ENCODE measurements at places on chromosomes 7 and 10.
A peak's percentile ranks its signal among the peaks of the same experiment; 100 is the strongest.

- no peaks in the 10 kb centered on the region for H3K27me3 ChIP-seq
- H3K27ac ChIP-seq, result no peak overlapping the region
- H3K4me1 ChIP-seq, result no peaks in the 10 kb centered on the region
- DNase-seq, result no peak
- H3K4me3 ChIP-seq, result no peak overlapping the region
Observed at GRCh38 chr7:156754201-156754600, 113.6 kb downstream of the RNF32 start.

DNA sequence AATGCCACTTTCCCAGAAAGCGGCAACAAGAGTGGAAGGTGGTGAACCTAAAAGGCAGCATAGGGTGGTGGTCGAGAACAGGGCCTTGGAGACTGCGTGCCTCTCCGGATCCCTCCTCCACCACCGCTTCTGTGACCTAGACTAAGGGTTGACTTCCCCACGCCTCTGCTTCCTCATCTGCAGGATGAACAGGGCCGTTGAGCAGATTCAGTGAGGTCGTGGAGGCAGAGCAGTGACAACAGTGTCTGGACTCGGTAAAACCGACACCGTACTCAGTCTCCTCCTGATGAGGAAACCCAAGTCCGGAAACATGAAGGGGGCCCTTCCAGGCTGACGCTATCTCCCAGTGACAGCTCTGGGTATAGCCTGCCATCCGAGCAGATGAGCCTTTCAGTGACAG, 162.6 kb downstream of the CELF2 start:
- peaks cover 38% of the 10 kb centered on the region for H3K4me1 ChIP-seq
- H3K27ac ChIP-seq, result no peak overlapping the region
- H3K27me3 ChIP-seq, result no peaks in the 10 kb centered on the region
- H3K4me3 ChIP-seq, result peak overlapping the region; percentile 5
- no peak for DNase-seq
- H3K36me3 ChIP-seq, result no peaks in the 10 kb centered on the region

- no peak overlapping the region for H3K4me3 ChIP-seq
- no peak for DNase-seq
- no peaks in the 10 kb centered on the region for H3K36me3 ChIP-seq
Observed at GRCh38 chr10:47452495-47453140, 31.3 kb downstream of the ANXA8 start.

GRCh38 chr7:39168403-39169098, 190.8 kb downstream of the POU6F2 start:
- DNase-seq, result no peak
- no peaks in the 10 kb centered on the region for H3K27me3 ChIP-seq
- H3K4me1 ChIP-seq, result no peaks in the 10 kb centered on the region
- H3K4me3 ChIP-seq, result no peak overlapping the region
- no peak overlapping the region for H3K27ac ChIP-seq

GRCh38 chr10:33703501-33704213, 369.2 kb upstream of the NRP1 start:
- H3K27me3 ChIP-seq, result no peaks in the 10 kb centered on the region
- H3K27ac ChIP-seq, result no peak overlapping the region
- no peaks in the 10 kb centered on the region for H3K36me3 ChIP-seq

- no peak overlapping the region for H3K27ac ChIP-seq
- H3K4me1 ChIP-seq, result peaks cover 10% of the 10 kb centered on the region
- no peak overlapping the region for H3K4me3 ChIP-seq
- DNase-seq, result no peak
- peaks cover 5% of the 10 kb centered on the region for H3K36me3 ChIP-seq
Observed at GRCh38 chr10:855671-856070, 75.8 kb downstream of the LARP4B start.

DNA sequence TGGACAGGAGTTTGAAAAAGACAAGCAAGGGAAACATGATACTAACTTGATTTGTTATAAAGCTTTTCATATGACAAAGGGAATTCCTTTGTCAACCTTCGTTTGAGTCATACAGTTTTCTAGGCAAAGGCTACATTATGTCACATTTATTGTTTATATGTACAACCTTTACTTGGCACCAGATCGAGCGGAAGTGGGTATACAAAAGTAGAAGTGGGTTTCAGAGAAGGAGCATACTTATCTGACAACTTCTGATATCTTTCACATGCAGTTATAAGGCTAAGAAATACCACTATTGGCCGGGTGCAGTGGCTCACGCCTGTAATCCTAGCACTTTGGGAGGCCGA, 11.0 kb downstream of the STMP1 start:
- H3K36me3 ChIP-seq, result no peaks in the 10 kb centered on the region
- no peak for DNase-seq
- H3K4me3 ChIP-seq, result no peak overlapping the region
- H3K27ac ChIP-seq, result peak overlapping the region; percentile 9
- no peaks in the 10 kb centered on the region for H3K27me3 ChIP-seq
- H3K4me1 ChIP-seq, result peaks cover 8% of the 10 kb centered on the region
